ENCODE measurements at places on chromosomes 6 and 20.

DNA sequence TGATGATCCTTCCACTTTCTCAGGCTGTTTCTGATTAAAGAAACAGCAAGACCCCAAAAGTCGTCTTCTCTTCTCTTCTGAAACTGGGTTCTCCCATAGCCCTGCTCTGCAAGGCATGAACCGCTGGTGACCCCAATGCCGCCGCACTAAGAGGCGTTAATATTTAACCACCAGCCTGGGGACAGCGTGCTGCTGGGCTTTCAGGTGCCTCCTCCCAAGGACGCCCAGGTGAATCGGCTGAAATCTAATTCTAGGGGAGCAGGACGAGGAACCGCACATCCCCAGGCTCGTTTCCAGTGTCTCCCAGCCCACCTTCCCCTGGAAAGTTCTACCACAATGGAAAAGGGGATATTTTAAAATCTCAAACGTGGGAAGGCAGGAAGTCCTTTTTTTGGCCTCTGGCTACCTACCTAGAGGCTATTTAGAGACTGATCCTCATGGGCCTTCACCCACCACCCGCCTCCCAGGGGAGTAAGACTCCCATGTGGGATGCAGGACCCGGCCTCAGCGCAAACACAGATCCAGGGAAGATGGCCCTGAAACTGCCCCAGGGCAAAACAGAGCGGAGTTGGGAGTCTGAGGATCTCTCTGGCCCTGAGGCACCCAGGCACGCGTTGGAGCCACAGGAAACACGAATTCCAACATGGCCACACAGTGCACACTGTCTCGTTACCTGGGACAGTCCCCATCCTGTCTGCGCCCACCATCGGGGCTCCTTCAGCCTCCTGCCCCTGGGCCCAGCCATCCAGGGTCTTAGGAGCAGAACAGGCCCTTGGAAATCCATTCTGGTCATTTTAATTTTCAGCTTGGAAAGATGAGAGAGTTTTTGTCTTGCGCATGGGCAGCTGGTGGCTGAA lies 56.2 kb downstream of the BMP7 start:
- DNase-seq = no peak

- DNase-seq = no peak
Observed at GRCh38 chr20:57628047-57628961, 8.1 kb upstream of the ZBP1 start.

- DNase-seq = no peak
Observed at GRCh38 chr6:111388681-111389080, 94.3 kb downstream of the REV3L start.

- no peak for DNase-seq
Observed at GRCh38 chr20:14406495-14406894, 69.1 kb upstream of the FLRT3 start.

Measured in NCI-H1092 treated with DMSO at 0.1 percent for 48 hours (cell line).